ENCODE measurements at places on chromosomes 7 and 10.

DNA sequence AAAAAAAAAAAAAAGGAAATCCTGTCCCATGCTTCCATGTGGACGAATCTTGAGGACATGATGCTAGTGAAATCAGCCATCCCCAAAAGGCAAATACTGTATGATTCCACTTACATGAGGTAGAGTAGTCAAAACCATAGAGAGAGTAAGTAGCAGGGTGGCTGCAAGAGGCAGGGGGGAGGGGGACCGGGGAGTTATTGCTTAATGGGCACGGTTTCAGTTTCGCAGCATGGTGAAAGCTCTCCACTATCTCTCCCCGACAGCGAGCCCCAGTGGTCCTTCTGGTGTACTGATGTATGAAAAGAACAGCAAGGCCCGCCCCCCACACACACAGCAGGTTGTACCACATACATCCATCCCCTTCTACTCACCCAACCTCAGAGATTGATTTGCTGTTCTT, 32.8 kb downstream of the NOD1 start:
- DNase-seq: peak; percentile 71

- no peak for DNase-seq
Measured at GRCh38 chr7:155251831-155252230, 45.8 kb upstream of the INSIG1 start.

GRCh38 chr10:48576501-48576900, 28.4 kb downstream of the ARHGAP22 start:
- no peak for DNase-seq

GRCh38 chr7:128017862-128018845, 13.1 kb downstream of the LRRC4 start:
- no peak for DNase-seq

- no peak for DNase-seq
Measured at GRCh38 chr7:42143711-42144600, 93.1 kb downstream of the GLI3 start.

Data from activated naive CD8-positive, alpha-beta T cell treated with anti-CD3 and anti-CD28 coated beads, Interleukin-2, amount 50 U/mL, for 24 hours (primary cell).